ENCODE measurements at places on chromosomes 4 and X.
A peak's percentile ranks its signal among the peaks of the same experiment; 100 is the strongest.

DNA sequence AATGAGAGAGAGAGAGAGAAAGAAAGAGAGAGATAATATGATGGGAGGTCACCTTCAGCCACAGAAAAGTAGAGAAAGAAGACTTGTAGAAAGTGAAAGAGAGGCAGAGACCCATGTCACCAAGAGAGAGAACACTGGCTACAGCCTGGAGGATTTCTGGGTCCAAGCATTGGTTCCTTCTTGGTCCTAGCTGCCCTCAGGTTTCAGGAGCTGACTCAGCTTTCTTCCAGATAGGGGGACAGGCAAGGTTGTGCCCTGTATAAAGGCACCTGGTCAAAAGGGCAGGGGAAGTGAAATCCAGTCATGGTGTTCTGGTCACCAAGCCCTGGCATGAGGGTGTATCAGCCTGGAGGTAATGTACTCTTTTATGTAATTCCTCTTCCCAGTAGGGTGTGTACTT is 47.5 kb upstream of the XK start:
- no peak for DNase-seq

GRCh38 chrX:104330966-104331365 is 76.2 kb upstream of the ESX1 start:
- DNase-seq, result peak; percentile 58

GRCh38 chr4:102193145-102193544 is 152.1 kb downstream of the SLC39A8 start:
- no peak for DNase-seq

GRCh38 chr4:18398661-18399060 is 377.1 kb upstream of the LCORL start:
- no peak for DNase-seq

GRCh38 chr4:100641336-100641735 is 123.5 kb upstream of the EMCN start:
- no peak for DNase-seq

Measured in fibroblast of skin of scalp (primary cell).